ENCODE measurements at places on chromosomes 4 and X.

DNA sequence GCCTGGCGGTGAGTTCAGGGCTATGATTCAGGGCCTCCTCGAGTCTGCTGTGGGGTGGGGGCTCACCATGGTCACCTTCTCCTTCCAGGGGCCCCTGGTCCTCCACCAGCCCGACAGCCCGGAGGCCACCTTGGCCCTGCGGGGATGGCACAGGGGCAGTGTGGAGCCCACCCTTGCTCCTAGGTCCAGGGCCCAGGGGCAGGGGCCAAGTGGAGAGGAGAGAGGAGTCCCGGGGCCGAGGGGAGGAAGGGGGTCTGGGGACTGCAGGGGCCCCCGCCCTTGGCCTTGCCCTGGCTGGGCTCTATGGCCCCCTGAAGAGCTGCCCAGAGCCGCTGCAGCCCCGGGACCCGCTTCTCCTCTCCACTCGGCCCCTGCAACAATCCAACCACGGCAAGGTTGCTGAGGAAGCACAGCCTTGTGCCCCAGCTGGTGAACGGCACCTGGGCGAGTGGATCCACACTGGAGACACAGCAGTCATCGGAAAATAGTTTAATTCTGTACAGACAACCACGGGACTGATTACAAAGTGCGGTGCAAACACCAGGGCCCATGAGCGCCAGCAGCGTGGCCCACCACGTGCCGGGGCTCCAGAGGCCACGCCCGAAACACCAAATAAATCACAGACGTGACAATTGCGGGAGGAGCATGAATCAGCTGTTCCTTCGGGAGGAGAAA is 23.0 kb upstream of the CPLX1 start:
- no peak for DNase-seq

DNA sequence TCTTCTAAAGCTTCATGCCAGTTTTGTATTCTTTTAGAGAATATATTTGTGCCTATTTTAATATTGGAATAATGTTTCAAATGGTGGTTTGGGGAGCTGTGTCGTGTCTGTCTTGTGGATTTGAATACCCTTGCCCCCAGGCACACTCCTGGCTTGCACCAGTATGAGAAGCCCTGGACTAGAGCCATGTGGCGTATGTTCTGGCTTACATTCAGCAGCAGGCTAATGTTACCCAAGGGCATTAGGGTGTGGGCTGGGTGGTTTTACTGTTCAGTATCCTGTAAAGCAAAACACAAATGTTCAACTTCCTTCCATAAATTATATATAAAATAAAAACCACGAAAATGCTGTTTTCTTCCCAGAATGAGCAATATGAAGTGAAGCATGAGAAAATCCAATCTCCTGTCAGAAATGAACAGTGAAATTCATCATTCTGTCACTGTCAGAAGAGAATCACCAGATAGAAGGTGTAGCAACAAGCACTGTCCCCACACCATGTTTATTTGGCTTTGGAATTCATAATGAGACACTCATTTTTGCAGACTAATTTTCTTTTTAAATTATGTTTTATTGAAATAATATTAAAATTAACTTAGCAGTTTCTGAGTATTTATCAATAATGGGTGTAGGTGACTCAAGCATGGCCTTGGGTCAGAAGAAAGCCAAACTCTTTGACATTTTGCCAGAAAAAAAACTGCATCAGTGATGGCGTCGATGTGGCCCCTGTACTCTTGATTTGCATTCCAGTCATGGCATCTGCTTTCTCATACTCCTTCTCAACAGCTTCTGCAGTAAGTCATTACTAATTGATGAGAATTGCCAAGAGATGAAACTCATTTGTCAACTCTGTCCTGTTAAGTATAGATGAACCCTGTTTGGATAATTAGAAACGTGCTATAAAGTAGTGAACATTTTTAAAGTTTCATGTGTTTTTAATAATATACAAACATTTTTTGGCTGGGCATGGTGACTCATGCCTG is 43.8 kb downstream of the WWC2 start:
- no peak for DNase-seq

- no peak for DNase-seq
Observed at GRCh38 chr4:172946503-172946902, 222.1 kb upstream of the GALNT7 start.

- DNase-seq, result no peak
Observed at GRCh38 chr4:67651536-67651935, 49.4 kb downstream of the UBA6 start.

DNA sequence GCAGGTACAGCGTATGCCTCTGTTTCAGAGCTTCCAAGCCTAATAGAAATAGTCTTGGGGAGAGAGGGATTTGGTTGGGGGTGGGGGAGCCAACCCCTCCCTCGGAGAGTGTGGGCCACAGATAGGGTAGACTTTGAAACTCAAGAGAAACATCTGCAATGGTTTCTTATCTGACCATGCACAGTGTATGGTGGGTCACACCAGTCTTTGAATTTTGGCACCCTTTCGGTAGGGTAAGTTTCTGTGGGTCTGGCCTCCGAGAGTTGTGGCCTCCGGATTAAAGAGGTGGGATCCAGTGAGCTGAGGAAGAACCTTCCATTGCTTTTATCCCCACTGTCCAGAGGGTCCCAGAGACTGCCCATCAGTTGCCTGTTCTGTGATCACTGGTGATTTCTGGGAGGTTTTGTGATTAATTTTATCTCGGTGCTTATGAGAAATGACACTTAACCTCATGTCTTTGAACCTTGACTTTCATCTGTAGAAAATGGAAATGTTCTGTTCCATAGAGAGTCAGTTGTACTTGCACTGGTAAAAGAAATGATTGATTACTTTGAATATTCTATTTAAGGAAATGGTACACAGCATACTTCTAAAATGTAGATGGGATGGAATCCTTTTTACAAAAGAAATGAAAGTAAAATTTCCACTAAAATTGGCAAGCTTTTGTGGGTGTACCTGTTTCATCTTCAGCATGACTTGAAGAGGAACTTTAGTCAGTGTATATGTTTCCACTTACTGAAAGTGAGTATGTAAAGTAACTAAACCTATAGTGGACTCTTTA is 62.7 kb downstream of the TMEM131L start:
- peak; percentile 23 for DNase-seq

GRCh38 chr4:45692131-45692735 is 431.6 kb downstream of the GABRG1 start:
- no peak for DNase-seq

DNA sequence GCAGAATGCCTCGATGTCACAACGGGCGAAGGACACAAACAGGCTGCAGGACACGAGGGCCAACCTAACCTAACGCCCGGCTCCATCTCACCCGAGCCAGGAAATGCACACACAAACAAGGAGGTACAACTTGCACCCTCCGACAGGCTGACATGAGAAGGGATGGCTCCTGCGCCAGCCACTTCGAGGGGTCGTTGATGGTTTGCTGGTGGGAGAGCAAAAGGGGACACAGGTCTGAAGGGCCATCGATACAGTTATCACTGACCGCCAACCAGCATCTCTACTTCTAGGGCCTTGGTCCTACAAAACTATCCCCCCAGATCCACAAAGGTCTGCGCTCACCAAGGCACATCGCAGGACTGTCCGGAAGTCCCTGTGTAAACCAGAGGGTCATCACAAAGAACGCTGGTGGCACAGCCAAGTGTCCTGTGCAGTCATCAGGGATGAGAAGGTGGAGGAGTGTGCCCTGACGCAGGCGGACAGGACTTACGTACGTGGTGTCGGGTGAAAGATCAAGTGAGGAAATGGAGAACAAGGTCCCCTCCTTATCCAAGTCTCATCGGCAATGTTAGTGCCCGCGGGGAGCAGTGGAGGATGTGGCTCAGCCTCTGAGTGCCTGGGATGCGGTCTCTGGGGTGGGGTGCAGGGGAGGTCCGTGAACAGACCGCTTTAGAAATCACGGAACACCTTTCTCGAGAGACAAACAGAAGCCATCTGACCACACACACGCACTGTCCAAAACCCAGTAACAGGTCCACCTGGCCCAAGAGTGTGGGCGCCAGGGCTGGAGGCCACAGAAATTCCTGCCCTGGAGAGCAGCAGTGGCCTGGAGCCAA is 7.0 kb downstream of the MXD4 start:
- DNase-seq, result no peak

GRCh38 chrX:43448688-43449087 is 207.4 kb upstream of the MAOA start:
- no peak for DNase-seq

DNA sequence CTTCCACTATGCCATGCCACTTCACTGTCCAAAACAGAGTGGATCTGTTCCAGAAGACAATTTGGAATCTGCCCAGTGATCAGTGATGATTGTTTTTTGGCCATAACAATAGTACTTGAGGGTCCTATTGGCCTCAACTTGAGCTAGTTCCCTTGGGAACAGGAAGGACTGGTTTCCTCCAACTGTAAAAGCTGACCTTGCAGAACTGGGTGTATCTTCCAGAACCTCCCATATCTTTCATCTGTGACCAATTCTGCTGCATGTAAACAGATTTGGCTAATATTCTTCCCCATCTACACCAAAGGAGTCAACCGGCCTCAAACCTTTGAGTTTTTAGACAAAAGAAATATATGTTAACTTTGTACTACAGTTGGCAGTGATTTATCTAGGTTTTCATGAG is 165.1 kb upstream of the TRPC5 start:
- DNase-seq, result no peak

DNA sequence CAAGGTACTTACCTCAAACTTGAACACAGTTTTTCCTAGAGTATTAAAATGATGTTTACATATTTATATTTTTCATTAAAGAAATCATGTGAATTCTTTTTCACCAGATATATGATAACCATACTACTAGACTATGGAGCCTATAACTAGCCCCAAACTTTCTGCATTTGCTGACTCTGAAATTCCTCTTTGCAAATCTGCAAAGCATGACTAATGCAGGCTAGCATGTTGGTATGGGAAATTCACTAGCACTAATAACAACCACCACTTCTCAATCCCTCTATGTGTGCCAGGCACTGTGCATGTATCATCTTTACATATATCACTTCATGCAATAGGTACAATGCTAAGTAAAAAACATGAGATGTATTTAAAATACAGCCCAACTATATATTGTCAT is 51.1 kb downstream of the SLC10A7 start:
- no peak for DNase-seq

Data from stimulated activated naive CD4-positive, alpha-beta T cell (primary cell).